ENCODE measurements at places on chromosomes 3 and 15.

DNA sequence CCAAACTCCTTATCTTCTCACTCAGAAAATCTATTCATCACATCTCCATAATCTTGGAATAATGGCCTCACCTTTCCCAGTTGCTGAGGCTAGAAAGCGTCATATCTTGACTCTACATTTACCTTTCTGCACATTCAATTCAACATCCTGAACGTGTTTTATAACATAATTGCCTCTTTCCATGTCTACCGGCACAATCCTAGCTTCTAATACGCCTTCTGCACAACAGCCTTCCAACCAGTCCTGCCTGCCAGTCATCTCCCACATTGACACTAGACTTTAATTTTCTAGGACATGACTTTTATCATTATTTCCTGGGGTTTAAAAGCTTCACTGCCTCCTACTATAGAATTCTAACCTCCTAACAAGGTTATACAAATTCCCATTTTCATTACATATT, 906.6 kb downstream of the ROBO1 start:
- DNase-seq, result no peak

GRCh38 chr15:39582977-39583595, 2.2 kb downstream of the THBS1 start:
- peak; percentile 41 for DNase-seq

DNA sequence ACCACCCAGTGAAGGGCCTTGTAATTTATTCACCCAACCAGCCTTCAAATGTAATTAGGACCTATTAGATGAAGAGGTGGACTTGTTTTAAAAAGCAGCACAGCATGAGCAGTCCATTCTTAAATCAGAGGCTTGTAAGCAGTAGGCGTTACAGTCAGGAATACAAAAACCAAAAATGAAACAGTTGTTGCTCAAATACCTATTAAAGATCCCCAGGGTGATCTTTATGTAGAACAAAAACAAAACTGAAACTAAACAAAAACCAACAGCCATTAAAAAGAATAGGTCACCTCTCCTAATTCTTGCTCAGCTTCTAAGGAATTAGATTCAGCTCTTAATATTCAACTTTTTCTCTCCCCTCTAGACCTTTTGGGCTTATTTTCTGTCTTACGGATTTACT, 104.9 kb upstream of the ST8SIA2 start:
- DNase-seq, result no peak

- no peak for DNase-seq
Observed at GRCh38 chr3:70556056-70556455, 243.6 kb upstream of the MDFIC2 start.

- no peak for DNase-seq
Observed at GRCh38 chr3:143035466-143036211, 34.3 kb downstream of the U2SURP start.

GRCh38 chr3:22241110-22241509, 490.1 kb upstream of the ZNF385D start:
- DNase-seq, result no peak

DNA sequence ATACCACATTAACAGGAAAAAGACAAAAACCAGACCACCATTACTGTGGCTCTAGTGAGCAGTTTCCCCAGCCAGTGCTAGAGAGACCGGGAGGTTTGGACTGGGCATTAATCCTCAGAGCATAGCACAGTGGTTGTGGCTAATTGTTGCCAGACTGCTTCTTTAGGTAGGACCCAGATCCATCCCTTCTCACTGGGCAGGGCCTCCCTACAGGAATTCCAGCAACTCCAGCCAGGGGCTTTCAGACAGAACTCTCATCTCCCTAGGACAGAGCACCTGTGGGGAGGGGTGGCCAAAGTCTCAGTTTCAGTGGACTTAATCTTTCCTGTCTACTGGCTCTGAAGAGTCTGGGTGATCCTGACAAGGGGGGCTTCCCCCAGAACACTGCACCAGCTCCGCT, 759.6 kb downstream of the SQOR start:
- no peak for DNase-seq

DNA sequence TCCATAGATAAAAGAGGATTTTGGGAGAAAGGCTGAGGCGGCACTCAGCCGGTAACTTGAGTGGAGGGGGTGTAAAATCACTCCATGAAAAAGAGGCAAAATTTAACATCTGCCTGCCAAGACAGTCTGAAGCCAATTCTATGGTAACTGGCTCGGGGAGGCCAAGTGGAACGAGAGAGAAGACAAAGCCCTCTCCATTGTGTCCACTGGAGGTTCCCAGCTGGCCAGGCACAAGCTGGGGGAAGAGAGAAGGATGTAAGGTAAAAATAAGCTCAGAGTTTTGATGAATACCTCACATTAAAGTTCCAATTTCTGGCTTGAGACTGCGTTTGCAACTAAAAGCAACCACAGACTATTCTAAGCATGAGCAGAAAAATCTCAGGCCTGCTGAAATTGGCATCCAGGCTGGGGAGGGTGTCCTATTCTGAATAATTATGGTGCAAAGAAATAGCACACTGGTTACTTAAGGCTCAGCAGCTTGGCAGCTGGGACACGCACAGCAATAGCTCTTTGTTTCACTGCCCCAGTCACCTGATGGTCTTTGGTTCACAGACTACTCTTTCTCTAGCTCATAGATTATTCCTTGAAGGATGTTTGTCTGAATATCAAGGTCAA, 48.8 kb downstream of the CHRD start:
- peak; percentile 62 for DNase-seq

DNA sequence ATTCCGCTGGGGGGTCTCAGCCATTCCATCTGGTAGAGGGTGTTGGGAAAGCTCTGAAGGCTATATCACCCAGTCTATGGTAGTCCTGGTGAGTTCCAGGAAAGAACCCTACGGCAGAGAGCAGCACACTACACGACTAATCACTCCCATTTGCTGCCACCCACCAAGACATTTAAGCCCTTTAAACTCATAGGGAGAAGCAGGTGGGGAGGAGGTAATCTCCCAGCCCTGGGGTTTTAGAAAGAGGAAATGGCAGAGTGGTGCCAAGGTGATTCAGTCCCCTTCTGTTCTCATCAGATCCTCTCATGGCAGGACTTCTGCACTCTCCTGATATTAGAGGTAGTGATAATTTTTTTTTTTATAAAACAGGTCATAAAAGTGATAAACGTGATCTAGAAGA, 10.6 kb upstream of the VWA5B2 start:
- no peak for DNase-seq

- DNase-seq, result no peak
Observed at GRCh38 chr3:99570061-99570460, 68.3 kb upstream of the COL8A1 start.

GRCh38 chr3:126126811-126127431, 43.0 kb upstream of the SLC41A3 start:
- DNase-seq, result no peak

- no peak for DNase-seq
Observed at GRCh38 chr3:155890671-155891190, 20.3 kb downstream of the GMPS start.

DNA sequence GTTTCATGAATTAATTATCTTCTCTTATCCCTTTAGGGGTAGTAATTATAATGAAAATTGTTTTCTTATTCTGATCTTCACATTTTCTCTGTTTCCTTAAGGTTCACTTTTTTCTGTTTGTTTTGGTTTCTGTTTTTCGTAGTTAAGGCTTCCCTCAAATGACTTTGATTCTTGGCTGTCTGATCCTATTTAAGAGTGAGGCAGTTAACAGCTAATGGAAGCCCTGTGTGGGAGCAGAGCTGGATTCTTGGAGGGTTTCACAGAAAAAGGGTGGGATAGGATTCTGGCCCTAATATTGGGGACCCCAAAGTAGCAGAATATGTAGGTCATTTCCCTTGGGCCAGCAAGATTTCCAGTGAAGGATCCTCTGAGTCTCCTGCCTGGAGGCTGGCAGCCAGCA, 6.8 kb upstream of the AMOTL2 start:
- no peak for DNase-seq

GRCh38 chr3:50167069-50167840, 12.1 kb downstream of the SEMA3F start:
- DNase-seq, result no peak

- no peak for DNase-seq
Observed at GRCh38 chr3:160719710-160720109, 36.3 kb upstream of the PPM1L start.

DNA sequence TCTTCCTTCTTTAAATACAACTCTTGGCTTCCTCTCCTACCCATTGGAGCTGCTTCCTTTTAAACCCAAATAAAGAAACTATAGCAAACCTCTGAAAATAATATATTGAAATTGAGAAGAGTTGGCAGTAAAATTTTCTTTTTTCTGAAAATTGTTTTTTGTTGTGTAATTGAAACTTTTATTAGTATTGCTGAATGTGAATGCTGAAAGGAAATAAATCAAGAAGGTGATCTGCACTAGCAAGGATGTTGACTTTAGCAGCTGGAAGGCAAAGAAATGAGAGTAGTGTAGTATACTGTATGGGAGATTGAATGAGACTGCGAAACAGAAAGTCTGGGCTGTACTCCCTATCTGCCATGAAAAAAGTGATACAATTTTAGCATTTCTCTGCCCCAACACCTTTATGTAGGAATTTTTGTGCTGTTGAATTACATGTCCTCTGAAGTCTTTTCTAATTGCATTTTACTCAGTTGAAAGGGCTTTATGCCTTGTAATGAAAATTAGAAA, 166.3 kb downstream of the DOCK3 start:
- no peak for DNase-seq

- DNase-seq, result peak; percentile 39
Observed at GRCh38 chr3:9746330-9746729, 3.4 kb upstream of the OGG1 start.

DNA sequence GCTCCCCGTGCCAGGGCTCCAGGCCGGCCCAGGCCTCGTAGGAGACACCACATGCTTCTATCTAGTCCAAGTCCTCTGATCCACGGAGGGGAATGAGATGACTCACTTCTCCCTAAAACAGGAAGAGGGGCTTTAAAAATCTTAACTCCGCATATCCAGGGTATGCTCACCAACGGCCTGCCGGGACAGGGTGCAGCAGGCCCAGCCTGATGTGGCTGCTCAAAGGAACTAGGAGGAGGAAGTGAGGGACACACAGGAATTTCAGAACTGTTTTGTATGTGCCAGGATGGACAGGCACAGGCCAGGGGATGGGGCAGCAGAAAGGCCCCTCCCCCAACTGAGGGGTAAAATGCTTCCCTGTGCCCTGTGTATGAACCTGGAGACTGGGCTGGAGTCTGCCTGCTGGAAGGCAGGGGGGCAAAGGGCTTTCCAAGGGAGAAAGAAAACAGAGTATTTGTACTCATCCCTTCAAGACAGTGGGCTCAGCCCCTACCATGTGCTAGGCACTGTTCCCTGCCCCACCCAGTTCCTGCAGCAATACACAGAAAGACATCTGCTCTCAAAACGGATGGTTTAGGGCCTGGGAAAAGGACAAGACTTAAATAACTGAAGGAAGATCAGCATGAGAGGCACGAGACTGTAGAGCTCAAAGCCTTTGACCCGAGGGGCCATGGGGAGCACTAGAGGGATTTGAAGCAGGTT, 22.1 kb downstream of the CHDH start:
- DNase-seq, result no peak

DNA sequence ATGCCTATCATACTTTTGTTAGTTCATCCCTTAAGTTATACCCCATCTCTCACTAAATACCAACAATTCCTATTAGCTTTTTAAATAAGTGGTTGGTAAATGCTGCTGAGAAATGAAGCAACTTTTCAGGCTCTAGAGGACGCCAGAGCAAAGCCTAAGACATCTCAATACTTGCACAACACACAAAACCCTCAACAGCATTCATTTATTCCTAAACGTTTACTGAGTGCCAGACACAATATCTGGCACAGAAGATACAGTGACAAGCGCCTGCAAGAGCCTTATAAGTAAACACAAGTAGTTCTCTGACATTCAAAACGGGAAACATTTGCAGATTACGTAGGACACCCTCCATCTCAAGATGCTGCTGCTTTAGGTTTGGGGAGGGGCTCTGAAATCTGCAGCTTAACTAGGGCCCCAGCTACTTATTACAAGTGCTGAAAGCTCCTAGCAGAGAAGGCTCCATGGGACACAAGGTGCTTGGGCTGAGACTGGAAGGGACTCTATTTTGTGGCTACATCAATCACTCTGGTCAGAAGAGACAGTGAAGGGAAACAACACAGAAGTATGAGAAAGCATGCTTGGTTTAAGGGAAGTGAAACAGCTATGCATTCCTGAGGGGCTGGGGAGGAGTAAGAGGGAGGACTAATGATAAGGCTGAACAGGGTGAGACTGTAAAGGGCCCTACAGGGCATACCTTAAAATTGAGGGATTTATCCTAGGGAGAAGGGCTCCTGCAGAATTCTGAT, 311.3 kb downstream of the PLCL2 start:
- no peak for DNase-seq

DNA sequence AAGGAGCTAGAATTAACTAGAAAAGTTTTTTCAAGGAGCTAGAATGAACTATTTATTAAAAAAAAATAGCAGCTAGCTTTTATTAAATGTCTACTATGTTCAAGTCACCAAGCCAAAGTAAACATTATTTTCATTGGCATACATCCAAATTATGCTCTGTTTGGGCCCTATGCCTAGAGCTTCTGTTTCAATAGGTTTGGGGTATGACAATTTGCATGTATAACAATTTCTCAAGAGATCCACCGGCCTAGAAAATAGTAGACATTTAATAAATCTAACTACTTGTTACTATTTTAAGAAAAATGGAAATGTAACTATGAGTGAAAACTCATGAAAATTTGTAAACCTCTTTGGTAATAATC, 8.0 kb downstream of the GABRR3 start:
- no peak for DNase-seq

DNA sequence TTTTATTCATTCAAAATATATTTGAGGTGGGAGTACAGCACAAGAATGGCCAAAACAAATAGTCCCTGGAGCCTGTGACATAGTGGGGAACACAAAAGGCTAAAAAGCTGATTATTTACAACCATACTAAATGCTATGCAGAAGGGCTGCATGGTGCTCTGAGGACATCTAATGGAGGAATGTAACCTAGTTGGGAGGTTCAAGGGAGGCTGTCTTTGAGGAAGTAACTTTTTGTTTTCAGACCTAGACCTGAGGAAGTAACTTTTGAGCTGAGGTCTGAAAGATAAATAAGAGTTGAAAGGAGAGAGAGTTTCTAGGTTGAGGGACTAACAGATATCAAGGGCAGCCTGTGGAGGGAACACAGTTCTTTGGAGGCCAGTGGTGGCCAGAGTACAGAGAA, 34.8 kb upstream of the RASA2 start:
- DNase-seq, result no peak

GRCh38 chr3:43793648-43794372, 103.1 kb downstream of the ABHD5 start:
- DNase-seq, result no peak

GRCh38 chr3:65479990-65480389, 558.7 kb downstream of the MAGI1 start:
- peak; percentile 10 for DNase-seq

DNA sequence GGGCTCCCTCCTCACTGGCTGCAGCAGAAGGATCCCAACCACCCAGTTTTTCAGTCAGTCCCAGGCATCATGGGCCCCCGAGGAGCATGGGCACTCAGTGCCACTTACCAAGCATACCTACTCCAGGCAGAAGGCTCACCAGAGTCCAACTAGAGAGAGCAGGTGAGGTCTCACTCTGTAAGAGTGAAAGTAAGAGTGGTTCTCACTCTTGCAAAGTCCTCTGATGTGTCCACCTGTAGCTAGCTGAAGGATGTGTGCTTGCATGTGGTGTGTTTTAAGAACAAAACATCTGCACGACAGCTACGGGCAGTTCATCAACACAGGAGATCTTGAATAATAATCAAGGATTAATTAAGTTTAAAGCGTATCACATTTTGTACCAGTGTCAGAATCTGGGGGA, 49.7 kb downstream of the CCK start:
- no peak for DNase-seq

Data from GM04504 (cell line).